ENCODE measurements at places on chromosomes 1 and 21. TPM values are rescaled to one million over a fixed set of nuclear protein-coding genes. Genes with fewer than 3 reads are reported as not detected.

The ZYG11A gene
- total RNA-seq = 0.74 TPM

The UMODL1 gene
- total RNA-seq = not detected

The NGF gene
- total RNA-seq = not detected

The EPHA2 gene
- 0.32 TPM for total RNA-seq

The CATSPERE gene
- not detected for total RNA-seq

The IGSF3 gene
- total RNA-seq = 18.0 TPM

The KRTAP10-9 gene
- total RNA-seq = not detected

The ICOSLG gene
- total RNA-seq = 15.1 TPM

The OR2AK2 gene
- not detected for total RNA-seq

The LCE1B gene
- total RNA-seq = 0.74 TPM

The RGS8 gene
- 0.31 TPM for total RNA-seq

The JUN gene
- total RNA-seq = 8.4 TPM

The LMX1A gene
- total RNA-seq = not detected

The CD53 gene
- total RNA-seq = 358 TPM

The DDR2 gene
- total RNA-seq = 8.4 TPM

The CELA3A gene
- total RNA-seq = 9.0 TPM

The RNF11 gene
- 32.1 TPM for total RNA-seq

The TACSTD2 gene
- total RNA-seq = 5.1 TPM

The COL6A2 gene
- 0.58 TPM for total RNA-seq

The DDAH1 gene
- 0.44 TPM for total RNA-seq

The BSND gene
- total RNA-seq = not detected

The NRAS gene
- total RNA-seq = 48.6 TPM

The PTPN14 gene
- 2.0 TPM for total RNA-seq

The GALNT2 gene
- total RNA-seq = 29.7 TPM

The TEX38 gene
- not detected for total RNA-seq

The MTARC2 gene
- total RNA-seq = 3.1 TPM

The BMP8B gene
- total RNA-seq = 1.2 TPM

The PAX7 gene
- total RNA-seq = not detected

The WNT3A gene
- not detected for total RNA-seq

The CRABP2 gene
- total RNA-seq = 1.3 TPM

The TSSK3 gene
- total RNA-seq = 1.2 TPM

Data from GM12878 (cell line).